Fibroblast of villous mesenchyme (primary cell): ENCODE measurements at places on chromosomes 12 and 14.

GRCh38 chr12:114757684-114758325 lies 73.8 kb upstream of the TBX3 start:
- DNase-seq, result no peak

DNA sequence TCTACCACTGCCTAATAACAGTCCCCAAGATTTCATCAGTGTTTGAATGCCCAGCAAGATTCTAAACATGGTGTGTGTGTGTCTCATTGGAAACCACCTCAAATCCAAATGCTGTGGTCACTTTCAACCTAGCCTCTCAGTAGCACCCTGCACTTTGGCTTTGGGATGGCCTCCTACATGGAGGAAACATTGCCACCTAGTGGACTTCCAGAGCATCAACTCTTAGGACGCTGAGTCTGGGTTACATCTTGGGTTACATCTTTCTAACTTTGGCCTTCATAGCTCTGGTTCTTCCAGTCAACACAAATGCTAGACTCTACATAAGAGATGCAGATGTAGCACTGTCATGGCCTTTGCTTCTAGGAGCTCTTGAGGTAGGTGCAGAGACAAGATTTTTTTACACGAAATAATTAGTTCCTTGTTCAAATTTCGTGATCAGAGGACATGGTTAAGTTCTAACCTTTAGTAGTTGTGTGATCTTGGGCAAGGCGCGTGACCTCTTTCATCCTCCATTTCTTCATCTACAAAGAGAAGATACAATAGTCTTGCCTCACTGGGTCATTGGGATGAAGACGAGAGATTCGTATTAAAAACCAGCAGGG lies 113.5 kb upstream of the VASH1 start:
- peak; percentile 50 for DNase-seq

- no peak for DNase-seq
Measured at GRCh38 chr12:57695770-57696432, 2.0 kb downstream of the OS9 start.

DNA sequence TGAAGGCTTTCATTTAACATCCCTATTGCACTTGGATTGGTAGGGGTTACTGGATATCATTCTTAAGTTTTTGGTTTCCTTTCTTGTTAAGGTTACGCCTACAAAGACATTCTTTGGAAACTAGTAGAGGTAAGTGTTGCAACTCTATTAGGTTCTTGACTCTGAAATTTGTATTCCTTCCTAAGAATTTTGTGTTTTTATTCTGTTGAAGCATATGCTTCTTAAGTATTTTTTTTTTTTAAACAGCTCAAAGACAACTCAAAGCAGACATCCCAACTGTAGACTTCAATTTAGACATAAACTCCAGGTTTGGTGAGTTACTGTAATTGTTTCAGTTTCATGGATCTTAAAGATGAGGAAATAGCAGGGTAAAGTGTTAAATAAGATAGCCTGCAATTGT lies 1.1 kb upstream of the RBMS2 start:
- peak; percentile 30 for DNase-seq

DNA sequence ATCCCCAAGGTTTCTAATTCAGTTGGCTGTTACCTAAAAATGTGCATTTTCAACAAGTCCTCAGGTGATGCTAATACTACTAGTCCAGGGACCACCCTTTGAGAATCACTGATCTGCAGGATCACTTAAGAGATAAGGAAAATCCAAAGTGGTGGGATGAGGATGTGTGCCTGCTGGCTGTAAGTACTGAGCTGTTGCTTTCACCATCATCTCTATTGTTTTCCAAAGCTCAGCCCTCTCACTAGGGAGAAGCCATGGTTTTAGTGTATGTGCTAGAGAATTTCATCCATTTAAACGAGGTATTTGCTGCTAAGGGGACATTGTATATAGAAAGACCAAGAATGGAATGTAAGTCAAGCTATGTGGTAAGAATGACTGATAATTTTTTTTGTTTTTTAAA lies 202.3 kb downstream of the KIF21A start:
- DNase-seq, result no peak

GRCh38 chr12:1034751-1035457 lies 43.9 kb downstream of the ERC1 start:
- DNase-seq, result no peak

DNA sequence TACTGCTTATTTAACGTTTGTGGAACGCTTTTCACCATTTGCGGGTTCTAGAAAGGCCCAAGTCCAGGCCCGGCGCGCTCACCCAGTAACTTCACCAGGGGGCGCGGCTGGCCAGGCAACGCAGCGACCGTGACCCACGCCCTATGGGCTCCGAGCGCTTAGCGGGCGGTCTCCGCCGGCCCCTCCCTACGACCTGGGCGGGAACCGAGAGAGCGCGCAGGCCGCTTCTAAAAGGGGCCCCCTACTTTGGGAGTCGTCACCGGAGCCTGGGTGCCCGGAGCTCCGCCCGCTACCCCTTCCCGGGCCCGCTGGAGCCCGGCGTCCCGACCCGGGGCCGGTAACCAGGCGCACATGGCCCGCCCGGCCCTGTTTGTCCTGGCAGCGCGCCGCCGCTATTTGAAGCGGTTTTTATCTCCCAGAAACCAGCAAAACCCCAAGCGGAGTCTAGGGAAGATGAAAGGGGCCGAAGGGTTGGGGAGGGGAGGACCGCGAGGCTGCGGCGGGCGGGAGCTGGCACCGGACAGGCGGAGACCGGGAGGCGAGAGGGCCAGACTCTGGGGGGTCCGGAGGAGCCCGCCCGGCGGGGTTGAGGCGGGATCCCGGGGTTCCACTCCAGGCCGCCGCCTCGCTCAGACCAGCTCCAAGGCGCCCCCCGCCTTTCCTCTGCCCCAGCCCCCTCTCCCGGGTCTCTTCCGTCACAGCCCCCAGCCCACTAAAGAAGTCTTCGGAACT lies 3.5 kb upstream of the AAAS start:
- peak; percentile 93 for DNase-seq

DNA sequence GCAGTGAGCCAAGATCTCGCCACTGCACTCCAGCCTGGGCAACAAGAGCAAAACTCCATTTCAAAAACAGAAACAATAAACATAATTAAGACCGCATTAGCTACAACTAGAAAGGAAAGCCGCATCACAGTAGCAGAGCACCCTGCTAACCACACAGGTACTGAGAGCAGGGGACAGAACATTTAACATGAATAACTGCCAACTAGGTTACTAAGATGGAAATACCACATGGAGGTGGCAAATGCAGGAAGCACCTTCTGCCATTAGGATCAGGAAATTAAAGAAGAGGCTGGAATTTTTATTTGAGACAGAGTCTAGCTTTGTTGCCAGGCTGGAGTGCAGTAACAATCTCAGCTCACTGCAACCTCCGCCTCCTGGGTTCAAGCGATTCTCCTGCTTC lies 41.9 kb downstream of the CDC42BPB start:
- DNase-seq, result no peak

DNA sequence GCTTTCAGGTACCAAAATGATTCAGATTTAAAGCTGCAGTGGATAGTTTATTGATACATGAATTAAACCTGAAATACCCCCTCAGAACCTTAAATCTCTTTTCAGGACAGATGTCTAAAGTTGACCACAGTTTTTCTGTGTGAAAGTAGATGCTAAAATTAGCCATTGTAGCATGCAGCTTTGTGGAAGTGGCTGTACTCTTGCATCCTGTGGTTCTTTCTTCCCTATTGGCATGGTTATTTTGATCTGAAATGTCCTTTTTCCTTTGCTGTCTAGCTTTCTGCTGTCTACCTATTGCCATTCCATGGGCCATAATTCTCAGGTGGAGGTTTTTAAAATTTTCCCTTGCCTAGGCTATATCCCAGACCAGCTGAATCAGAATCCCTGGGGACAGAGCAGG lies 455.6 kb downstream of the ZFP36L1 start:
- DNase-seq, result no peak

- DNase-seq, result no peak
Measured at GRCh38 chr14:76264384-76264783, 111.6 kb upstream of the ESRRB start.

DNA sequence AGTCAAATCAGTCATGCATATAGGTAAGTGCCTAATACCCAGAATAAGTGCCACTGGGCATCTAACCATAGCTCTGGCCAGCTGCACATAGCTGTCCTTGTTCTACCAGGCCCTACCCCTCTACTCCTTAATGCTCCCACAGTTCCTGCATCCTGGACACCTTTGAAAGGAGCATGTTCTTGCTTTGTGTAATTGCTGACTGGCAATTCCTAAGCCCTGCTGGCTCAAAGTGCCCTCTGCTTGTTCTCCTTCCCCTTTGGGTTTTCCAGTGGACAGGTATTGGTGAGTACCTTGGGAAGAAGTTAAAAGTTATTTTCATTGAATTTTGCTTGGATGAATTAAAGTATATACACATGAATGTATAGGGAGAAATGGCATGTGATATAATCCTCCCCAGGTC lies 516.4 kb downstream of the ETNK1 start:
- no peak for DNase-seq

DNA sequence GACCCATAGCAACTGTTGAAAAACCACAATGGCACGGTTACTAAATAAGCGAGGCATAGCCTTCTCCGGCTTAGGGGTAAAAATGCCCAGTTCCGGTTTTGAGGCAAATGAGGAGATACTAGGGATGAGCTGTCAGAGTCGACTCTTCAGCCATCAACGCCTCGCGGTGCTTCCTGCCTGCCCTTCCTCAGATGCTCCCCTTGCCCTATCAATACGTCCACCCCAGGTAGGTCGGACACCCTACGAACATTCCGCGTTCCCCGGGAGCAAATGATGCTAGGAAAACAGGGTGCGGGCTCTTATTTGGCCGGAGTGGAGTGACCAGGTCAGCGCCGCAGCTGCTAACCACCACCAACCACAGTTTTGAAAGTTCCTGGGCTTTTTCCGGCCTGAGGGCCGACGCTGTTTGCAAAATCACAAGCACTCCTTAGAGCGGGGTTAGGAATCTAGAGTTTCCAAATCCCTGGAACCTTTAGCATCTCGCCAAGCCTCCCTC lies 1.2 kb downstream of the SRSF9 start:
- peak; percentile 76 for DNase-seq
